HS-5 (cell line): ENCODE measurements at places on chromosomes 7 and 10.

DNA sequence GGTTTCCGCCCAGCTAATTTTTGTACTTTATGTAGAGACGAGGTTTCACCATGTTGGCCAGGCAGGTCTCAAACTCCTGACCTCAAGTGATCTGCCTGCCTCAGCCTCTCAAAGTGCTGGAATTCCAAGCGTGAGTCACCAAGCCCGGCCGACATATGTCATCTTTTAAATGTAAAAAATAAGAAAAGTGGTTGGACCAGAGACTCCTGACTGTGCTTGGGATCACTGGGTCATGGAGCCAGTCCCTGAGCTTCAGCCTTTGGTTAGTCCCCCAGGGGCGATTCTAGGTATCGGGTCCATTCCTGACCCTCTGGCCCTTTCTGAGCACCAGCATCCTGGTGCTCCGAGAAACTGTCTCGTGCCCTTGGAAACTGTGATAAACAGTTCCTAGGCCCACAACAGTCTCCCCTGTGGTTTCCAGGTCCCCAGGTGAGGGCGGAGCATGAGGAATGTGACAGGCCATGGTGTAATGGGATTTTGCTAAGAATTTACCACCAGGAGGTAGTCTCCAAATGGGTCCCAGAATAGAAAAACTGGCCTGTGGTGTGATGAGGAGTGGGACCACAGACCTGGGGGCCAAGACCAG is 32.8 kb downstream of the UBTD1 start:
- no peak for DNase-seq

- DNase-seq: peak; percentile 29
These were observed 276.9 kb downstream of the CSTF2T start for GRCh38 chr10:51422311-51423120.

GRCh38 chr7:100364480-100364879 is 6.6 kb downstream of the PILRB start:
- no peak for DNase-seq

DNA sequence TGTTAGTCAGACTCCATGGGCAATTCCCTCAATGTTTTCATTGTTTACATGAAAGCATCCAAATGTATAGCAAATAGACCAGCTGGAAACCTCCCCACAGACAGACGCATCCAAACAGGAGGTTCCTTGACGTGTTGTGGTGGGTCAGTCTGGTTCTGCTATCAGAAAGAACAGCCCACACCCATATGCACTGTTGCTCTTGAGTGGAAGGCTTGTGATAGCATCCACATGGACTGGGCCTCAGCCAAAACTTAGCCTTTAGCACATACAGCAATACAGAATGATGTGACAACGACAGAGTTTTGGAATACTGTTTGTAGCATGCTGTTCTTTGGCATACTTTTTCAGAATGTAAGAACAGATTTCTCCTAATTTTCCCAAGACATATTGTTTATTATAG is 299.2 kb upstream of the ETV1 start:
- DNase-seq: no peak
